H1 (cell line): ENCODE measurements at places on chromosomes 5 and 9. TPM values are rescaled to one million over a fixed set of nuclear protein-coding genes. Genes with fewer than 3 reads are reported as not detected.

FOXD4L5 gene
- 0.13 TPM in 1 of 2 replicates, not detected in the other for total RNA-seq

GOLPH3 gene
- 86.1 and 93.6 TPM in 2 replicates for total RNA-seq

FGF18 gene
- 0.63 and 1.3 TPM in 2 replicates for total RNA-seq

BSPRY gene
- 5.5 and 6.5 TPM in 2 replicates for total RNA-seq

PDE6A gene
- not detected in 2 replicates for total RNA-seq

PFN3 gene
- not detected in 2 replicates for total RNA-seq
